ENCODE measurements at places on chromosomes 3 and 15. TPM values are rescaled to one million over a fixed set of nuclear protein-coding genes. Genes with fewer than 3 reads are reported as not detected.

GRCh38 chr3:53498806-53499641 is 4.6 kb downstream of the CACNA1D start:
- DNase-seq = no peak

GRCh38 chr3:4778119-4778518 is 201.1 kb upstream of the BHLHE40 start:
- no peak for DNase-seq

Gene PPARG
- 3.2 TPM for total RNA-seq

DNA sequence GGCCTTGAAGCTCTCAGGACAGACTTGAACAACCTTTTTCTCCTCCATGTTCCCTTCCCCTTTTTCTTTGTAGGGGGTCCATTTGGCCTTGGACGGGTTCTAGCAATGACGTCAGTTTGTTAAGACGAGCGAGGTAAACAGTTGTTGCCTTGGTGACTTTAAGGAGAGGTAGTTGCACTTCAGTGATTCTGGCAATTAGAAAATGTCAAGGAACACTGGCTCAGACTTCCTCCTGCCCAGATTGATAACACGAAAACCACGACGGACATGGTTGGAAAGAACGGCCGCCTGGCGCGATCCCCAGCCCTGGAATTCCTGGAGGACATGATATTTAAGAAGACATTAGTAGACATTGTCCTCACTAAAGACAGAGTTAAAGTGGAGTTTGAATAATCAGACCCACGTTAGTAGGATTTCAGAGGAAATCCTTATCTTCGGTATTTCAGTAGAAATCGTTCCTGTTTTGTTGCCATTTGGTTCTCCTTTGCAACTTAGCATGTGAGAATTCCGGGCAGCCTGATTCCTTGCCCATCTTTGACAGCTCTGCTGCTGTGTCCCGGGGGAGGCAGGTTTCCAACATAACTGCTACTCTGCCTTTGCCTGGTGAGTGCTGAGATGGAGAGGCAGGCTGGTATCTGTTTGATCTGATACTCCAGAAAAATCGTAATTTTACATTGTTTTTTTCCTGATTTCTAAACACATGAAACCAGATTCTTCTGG is 87.3 kb downstream of the ST6GAL1 start:
- no peak for DNase-seq

- DNase-seq = no peak
Measured at GRCh38 chr3:123780656-123781055, 103.5 kb downstream of the MYLK start.

Gene HGD
- total RNA-seq = not detected

DNA sequence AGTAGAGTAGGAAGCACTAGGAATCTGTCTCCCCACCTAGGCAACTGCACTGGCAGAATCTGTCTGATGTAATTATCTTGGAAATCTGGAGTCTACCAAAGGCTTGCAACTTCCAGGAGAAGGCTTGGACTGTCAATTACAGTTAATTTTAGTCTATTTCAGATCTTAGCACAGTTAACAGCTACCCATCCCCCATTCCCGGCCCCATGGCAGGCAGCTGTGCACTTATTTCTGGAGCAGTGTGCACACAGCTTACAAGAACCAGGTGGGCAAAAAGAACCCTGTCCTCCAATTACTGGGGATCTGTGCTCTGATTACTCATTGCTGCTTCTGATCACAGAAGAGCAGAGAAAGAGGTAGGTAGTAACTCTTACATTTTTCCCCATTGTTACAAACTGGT is 12.3 kb upstream of the CDAN1 start:
- DNase-seq = no peak

DNA sequence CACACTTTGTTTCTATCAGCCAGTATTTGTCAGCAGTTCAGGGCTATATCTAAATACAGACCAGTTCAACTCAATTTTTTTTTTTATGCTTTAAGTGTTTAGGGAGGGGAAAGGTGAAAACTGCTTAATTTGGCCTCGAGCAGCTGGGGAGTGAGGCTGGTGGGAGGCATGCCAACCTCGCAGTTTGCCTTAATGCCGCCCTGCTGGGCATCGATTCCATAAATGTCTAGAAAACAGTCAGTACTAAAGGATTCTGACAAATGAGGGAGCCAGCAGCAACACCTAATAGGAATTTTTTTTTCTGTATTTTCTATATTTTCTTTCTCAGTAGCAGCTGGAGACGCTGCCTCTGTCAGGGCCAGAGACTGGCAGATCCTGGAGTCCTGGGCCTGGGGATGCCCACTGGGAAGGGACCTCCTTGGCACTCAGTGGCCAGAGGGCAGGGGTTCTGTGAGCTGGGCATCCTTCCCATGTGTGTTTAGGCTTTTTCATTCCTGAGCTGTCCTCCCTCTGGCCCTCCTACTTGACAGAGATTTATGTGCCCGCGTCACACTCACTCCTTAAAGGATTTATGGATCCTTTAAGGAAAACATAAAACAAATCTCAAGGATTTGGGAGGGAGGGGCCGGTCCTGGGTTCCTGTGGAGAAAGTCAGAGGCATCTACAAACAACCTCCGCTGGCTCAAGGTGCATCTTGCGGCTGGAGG is 117.8 kb downstream of the WNT5A start:
- no peak for DNase-seq

Gene ITIH1
- total RNA-seq = not detected

- no peak for DNase-seq
Measured at GRCh38 chr3:8581806-8582445, 62.7 kb downstream of the SSUH2 start.

GRCh38 chr15:34434627-34435305 is 2.8 kb downstream of the GOLGA8A start:
- no peak for DNase-seq

- no peak for DNase-seq
Measured at GRCh38 chr15:101520395-101520794, 30.9 kb upstream of the PCSK6 start.

GRCh38 chr3:3847994-3848922 is 49.0 kb downstream of the LRRN1 start:
- no peak for DNase-seq

- DNase-seq = no peak
Measured at GRCh38 chr15:39622660-39623516, 42.0 kb downstream of the THBS1 start.

DNA sequence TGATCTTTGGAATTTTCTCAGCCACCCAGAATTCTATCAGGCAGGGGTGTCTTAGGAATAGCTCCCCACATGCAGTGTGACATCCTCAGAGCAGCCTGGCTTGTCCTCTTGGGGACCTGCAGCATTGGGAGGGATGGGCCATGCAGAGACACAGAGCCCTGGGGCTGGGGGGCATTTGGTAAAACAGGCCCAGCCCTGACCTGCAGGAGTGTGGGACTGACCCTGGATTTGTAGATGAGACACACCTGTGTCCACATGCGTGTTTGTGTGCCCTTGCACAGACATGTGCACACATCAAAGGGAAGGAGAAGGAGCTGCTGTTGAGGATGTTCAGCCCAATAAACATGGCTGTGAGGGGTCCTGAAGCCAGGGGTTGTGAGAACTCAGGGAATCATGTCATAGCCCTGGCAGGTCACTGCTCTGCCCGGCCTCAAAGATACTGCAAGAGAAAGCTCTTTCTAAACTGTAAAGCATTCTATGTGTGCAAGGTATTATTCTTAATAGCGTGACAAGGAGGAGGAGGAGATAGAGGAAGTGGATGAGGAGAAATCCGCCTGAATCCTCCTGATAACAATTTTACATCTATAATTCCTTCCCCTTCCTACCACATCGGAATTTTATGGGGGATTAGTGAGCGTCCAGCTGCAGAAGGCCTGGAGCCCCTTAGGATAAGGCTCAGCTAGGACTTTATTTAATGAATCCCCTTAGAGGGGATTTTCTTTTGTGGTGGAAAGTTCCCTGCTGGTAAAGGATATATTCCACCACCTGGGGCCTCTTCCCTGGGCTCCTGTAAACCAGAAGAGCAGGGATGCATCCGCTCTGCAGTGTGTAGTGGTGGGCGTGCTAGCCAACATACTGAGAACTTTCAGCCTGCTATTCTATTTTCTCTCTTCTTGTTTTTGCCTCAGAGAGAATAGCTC is 245.5 kb downstream of the EPHB1 start:
- no peak for DNase-seq

DNA sequence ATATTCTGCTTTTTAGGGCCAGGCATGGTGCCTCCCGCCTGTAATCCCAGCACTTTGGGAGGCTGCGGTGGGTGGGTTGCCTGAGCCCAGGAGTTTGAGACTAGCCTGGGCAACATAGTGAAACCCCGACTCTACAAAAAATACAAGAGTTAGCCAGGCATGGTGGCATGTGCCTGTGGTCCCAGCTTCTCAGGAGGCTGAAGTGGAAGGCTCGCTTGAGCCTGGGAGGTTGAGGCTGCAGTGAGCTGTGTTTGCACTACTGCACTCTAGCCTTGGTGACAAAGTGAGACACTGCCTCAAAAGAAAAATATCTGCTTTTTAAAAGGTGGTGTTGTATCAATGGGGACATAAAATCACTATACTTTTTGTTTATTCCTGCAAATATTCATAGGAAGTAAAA is 112.8 kb downstream of the C3orf38 start:
- no peak for DNase-seq

Gene TYRO3
- 115 TPM for total RNA-seq

GRCh38 chr15:60469893-60470641 is 8.9 kb downstream of the ICE2 start:
- no peak for DNase-seq

- no peak for DNase-seq
Measured at GRCh38 chr15:51403072-51403878, 61.8 kb downstream of the GLDN start.

DNA sequence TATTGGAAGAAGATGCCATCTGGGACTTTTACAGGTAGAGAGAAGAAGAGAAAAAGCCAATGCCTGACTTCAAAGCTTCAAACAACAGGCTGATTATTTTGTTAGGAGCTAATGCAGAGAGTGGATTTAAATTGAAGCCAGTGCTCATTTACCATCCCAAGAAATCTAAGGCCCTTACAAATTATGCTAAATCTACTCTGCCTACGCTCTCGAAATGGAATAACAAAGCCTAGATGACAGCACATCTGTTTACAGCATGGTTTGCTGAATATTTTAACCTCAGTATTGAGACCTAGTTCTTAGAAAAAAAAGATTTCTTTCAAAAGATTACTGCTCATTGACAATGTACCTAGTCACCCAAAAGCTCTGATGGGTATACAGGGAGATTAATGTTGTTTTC is 16.2 kb downstream of the ARL14 start:
- DNase-seq = no peak

DNA sequence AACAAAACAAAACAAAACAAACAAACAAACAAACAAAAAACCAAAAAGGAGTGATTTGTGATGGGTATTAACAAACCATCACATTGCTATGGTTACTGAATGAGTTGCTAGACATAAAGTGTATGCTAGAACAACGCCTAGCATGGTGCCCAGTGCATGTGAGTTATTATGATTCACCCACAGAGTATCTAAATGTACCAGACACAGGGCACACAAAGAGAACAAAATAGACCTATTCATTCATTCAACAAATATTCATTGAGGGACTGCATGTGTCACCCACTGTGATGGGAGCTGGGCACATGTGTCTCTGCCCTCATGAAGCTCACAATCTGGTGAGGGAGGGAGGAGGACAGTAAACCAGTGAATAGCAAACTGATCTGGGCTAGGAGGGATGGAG is 11.6 kb upstream of the ACAN start:
- DNase-seq = no peak

Gene SLC6A1
- total RNA-seq = 7.5 TPM

- no peak for DNase-seq
Measured at GRCh38 chr15:38071211-38071972, 137.0 kb downstream of the TMCO5A start.

GRCh38 chr3:114338651-114339357 is 45.0 kb downstream of the TIGIT start:
- no peak for DNase-seq

Gene CPN2
- not detected for total RNA-seq

GRCh38 chr3:125151916-125152315 is 60.6 kb downstream of the SLC12A8 start:
- no peak for DNase-seq

Gene TM6SF1
- total RNA-seq = 6.0 TPM
